ENCODE measurements at places on chromosomes 6 and 20.

- DNase-seq, result no peak
These were observed 192.0 kb downstream of the MEI4 start for GRCh38 chr6:77844822-77845221.

GRCh38 chr6:20692023-20692422 is 157.8 kb downstream of the CDKAL1 start:
- DNase-seq, result no peak

GRCh38 chr6:165791876-165792437 is 128.9 kb upstream of the PDE10A start:
- DNase-seq, result no peak

- DNase-seq, result no peak
These were observed 118.0 kb downstream of the RFPL4B start for GRCh38 chr6:112464901-112465665.

- DNase-seq, result no peak
These were observed at the start of gene TREML1 for GRCh38 chr6:41153992-41154625. TSS of gene TREML1 (minus strand) at chr6:41154347. CDS start at chr6:41154288, 59 bp downstream.

DNA sequence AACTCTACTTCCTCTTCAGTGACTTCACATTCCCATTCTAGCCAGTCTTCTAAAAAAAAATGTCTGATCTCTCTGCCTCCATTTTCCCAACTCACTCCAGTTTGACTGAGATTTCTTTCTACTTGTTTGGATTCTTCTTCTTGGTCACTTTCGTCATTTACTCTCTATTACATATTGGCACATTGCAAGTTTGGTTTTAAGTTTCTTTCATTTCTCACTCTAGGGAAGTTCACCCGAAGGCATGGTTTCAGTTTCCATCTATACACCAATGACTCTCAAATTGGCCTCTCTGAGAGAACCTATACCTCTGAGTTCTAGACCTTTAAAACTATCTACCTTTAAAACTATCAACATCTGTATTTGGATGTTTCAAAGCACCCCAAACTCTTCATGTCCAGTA is 51.3 kb downstream of the CD109 start:
- no peak for DNase-seq

- DNase-seq, result no peak
These were observed 26.7 kb upstream of the TFAP2B start for GRCh38 chr6:50791900-50792508.

DNA sequence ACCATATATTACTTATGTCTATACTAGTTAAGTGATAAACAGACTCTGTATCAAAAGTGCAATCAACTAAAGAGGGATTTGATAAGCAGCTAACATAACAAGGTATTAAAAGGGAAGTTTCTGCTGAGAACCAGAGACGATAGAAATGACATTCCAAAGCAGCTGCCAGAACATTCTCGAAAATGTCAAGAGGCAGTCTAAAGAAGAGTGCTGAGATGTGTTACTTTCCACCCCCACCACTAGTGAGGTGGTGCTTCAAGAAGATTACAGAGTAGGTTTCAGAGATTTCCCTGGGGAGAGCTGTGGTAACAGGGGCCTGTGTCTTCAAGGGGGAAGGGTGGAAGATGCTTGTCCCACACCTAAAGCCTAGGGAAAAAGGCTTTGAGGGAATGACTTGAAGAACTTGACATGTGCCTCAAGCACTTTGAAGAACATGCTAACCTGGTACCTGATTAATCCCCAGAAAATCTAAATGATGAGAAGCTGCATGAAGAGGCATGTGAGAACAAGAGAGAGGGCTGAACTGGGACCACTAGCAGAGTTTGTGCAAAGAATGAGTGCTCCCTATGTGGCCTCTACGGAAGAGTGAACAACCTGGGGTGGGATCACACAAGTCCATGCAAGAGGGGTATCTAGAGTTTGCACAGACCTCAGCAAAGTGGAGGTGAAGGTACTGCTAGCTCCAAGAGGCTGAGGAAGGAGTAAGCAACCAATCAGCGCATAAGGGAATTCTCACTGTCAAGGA is 5.0 kb downstream of the FAM184A start:
- no peak for DNase-seq

DNA sequence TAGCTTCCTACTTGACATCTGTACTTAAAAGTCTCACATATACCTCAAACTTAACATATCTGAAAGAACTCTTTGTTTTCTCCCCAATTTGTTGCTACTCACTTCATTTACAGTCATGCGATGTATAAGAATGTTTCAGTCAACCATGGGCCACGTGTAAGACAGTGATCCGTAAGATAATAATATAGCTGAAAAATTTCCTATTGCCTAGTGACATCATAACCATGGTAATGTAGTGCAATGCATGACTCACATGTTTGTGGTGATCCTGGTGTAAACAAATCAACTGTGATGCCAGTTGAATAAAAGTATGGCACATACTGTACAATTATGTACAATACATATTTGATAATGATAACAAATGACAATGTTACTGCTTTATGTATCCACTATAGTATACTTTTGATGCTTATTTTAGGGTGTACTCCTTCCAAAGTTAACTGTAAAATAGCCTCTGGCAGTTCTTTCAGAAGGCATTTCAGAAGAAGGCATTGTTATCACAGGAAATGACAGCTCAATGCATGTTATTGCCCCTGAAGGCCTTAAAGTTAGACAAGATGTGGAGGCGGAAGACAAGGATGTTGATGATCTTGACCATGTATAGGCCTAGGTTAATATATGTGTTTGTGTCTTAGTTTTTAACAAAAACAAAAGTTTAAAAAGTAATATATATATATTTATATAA is 579.0 kb downstream of the EPHA7 start:
- DNase-seq, result no peak

DNA sequence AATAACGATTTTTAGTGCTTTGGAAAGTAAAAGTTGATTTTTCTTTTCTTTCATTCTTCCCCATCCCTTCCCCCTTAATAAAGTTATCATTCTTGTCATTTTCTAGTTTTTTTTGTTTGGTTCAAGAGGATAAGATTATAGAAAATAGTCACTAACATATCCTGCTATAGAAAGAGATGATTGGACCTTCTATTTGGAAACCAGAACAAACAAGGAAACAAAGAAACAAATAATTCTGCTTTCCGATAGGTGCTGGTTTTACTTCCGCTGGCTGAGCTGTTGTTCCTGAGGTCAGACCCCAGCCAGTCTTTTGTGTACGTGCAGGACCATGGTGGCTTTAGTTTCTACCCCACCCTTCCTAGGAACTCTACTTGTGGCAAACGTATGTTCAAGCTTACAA is at the start of gene CDH26:
CDH26 (plus strand) TSS at position 301 of the 400 bp plus-strand sequence. CDS start 304 bp downstream, outside the sequence.
- DNase-seq, result no peak

All from kidney (tissue), 22 donors.